ENCODE measurements at places on chromosomes 5 and 9.

DNA sequence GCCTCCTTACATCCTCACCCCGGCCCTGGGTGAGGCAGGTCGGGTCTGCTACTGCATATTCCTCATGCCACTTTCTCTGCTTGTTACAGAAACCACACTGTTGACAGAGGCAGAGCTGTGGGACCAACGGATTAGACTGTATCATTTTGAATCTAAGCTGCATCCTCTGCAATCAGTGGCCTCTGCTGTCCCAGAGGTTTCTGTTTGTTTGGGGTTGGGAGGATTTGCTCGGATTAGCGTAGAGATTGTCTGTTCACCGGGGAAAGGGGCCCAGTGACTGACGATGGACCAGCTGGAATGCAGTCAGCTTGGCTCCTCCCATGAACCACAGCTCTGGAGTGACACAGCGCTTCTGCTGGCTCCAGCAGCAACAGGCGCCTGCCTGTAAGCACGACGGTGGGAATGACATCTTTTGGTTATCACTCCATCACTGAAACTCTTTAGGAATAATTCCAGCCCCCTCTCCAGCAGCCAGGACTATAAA, 37.3 kb upstream of the ADRA1B start:
- peak; percentile 68 for DNase-seq

DNA sequence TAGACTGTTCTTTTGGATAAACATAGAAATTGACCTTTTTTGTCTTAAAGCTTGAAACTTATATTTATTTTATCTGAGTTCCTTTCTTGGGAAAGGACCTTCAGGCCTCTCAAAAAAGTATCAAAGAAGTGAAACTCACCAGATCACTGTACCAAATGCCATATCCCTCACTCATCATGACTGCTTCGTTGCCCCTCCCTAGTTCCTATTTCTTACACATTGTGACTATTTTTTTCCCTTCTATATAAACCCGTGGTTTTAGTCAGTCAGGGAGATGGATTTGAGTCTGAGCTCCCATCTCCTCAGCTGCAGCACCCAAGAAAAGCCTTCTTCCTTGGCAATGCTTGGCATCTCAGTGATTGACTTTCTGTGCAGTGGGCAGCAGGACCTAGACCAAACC, 129.4 kb downstream of the LPAR1 start:
- DNase-seq, result no peak

GRCh38 chr9:109401169-109401989, 80.5 kb upstream of the EPB41L4B start:
- DNase-seq, result no peak

- DNase-seq, result peak; percentile 96
Observed at GRCh38 chr9:134419684-134420076, 93.4 kb downstream of the RXRA start.

DNA sequence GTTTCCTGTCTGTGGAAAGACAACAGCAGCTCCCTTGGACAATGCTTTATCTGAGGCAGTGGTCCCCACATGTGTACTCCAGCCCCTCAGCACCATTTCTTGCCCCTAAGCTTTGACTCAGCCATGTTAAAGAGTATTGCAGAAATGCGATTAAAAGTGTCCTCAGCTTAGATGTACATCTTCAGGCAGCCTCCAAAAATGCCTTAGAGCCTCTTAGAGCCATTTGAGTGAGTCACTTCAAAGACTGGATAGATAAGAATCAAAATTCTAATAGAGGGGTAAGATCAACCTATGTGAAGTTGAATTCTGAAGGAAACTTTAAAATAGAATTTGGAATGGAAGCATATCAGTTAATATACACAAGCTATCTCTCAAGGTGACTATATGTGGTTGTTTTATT, 296.3 kb downstream of the ADAMTS6 start:
- DNase-seq, result no peak

GRCh38 chr5:173563246-173563645, 53.2 kb downstream of the BOD1 start:
- no peak for DNase-seq

- no peak for DNase-seq
Observed at GRCh38 chr5:119476341-119476740, 24.0 kb downstream of the HSD17B4 start.

DNA sequence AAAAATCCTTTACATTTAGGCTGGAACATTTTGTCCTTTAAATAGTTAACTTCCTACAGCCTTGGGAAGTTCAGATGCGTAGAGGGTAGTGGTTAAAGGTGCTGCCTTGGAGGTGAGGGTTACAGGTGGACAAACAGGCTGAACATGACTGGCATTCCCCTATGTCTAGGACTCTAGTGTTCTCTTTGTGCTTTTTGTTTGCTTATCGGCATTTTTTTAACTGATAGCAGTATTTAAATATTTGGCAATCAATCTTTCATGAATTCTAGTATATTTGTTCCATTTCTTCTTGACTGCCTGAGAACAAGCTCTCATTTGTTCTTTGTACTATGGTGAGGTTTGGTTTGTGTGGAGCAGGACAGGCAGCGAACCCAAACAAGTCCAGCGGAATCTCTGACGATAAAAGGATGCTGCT, 307.6 kb downstream of the CTNND2 start:
- DNase-seq, result no peak

- DNase-seq, result no peak
Observed at GRCh38 chr5:94715768-94716167, 97.3 kb downstream of the SLF1 start.

DNA sequence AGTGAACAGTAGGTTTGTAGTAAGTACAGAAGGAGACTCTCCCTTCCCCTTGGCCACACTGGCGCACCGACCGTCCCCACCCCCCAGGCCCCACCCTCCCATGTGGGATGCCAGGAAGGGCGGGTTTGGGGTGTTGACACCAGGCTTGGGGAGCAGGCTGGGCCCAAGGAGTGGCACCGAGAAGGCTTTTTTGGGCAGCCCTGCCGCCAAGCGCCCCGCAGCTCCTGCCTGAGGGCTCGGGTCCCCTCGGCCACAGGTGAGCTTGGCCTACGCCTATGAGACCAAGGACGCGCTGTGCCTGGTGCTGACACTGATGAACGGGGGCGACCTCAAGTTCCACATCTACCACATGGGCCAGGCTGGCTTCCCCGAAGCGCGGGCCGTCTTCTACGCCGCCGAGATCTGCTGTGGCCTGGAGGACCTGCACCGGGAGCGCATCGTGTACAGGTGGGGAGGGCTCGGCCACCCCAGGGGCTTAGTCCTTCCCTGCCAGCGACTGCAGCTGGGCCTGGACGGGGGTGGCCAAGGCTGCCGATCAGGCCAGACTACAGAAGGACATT, 7.3 kb downstream of the GRK6 start:
- no peak for DNase-seq

DNA sequence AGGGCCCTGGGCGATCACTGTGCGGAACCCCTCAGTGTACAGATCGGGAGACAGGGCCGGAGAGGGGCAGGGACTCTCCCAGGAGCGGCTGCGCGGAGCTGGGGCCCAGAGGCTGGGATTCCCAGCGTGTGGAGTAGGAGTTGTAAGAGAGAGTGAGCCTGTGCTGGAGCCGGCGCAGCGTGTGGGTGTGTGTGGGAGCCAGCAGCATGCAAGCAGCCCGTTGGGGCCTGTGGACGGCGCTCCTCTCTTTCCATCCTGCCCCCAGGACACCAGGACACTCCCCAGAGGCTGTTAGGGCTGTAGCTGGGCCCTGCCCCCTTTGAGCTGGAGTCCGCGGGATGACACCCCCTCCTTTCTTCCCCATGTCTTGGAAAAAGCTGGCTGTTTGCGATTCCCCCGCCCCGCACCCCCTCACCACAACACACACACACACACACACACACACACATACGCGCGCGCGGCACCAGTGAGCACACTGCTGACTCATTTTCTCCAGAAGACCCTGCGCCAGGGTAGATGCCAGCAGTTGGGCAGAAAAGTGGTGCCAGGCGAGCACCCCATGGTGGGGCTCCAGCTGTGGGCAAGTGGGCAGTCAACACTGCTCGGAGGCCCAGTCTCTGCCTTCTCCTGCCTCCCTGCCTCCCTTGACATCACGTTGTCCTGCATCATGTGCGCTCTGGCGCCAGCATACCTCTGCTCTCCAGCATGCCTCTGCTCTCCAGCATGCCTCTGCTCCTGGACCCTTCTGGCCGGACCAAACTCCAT, 1.5 kb downstream of the COL27A1 start:
- no peak for DNase-seq

- no peak for DNase-seq
Observed at GRCh38 chr5:31186672-31187267, 6.7 kb upstream of the CDH6 start.

GRCh38 chr9:2233274-2233673, 218.1 kb downstream of the SMARCA2 start:
- no peak for DNase-seq

DNA sequence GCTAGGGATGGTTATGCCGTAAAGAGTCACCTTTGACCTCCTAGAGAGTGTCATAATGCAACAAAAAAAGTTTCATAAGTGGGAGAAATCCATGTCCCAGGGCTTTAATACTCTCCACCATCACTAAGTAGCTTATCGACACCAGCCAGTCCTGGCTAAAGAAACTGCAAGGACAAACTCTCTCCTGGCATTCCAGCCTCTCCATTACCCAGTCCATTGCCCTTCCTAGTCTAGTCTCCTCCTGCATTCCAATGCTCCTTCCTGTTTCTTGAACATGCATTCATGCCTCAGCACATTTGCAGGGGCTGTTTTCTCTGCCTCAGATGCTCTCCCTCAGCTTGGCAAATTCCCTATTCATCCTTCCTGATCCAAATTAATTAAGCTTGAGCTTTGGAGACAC, 364.1 kb downstream of the BRINP1 start:
- no peak for DNase-seq

DNA sequence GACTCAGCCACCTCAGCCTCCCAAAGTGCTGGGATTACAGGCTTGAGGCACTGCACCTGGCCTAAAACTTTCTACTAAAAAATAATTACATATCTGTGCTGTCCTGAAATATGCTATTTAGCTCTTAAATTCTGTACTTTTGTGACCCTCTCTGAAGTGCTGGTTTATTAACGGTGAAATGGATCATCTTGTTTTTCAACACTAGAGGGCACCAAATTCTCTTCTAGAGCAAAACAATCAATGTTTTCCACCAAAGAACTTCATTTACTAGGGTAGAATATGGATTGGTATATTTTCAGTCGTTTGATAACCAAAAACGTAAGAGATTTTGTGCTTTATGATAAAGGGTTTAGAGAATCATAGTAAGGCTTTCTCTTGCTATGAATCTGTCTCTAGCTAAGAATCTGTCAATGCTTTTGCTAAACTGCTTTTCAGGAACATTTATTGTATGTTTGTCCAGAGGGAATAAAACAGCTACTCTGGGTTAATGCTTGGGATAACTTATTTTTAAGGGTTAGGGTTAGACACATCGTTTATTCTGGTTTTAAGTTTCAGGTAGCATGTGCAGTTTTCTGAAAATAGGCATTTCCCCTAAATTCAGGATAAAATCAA, 63.6 kb downstream of the RNF180 start:
- peak; percentile 39 for DNase-seq

GRCh38 chr5:128009403-128009802, 74.2 kb upstream of the SLC12A2 start:
- DNase-seq, result no peak

- DNase-seq, result no peak
Observed at GRCh38 chr5:117149312-117149711, 574.7 kb upstream of the SEMA6A start.

GRCh38 chr9:1878811-1879210, 136.3 kb upstream of the SMARCA2 start:
- no peak for DNase-seq

DNA sequence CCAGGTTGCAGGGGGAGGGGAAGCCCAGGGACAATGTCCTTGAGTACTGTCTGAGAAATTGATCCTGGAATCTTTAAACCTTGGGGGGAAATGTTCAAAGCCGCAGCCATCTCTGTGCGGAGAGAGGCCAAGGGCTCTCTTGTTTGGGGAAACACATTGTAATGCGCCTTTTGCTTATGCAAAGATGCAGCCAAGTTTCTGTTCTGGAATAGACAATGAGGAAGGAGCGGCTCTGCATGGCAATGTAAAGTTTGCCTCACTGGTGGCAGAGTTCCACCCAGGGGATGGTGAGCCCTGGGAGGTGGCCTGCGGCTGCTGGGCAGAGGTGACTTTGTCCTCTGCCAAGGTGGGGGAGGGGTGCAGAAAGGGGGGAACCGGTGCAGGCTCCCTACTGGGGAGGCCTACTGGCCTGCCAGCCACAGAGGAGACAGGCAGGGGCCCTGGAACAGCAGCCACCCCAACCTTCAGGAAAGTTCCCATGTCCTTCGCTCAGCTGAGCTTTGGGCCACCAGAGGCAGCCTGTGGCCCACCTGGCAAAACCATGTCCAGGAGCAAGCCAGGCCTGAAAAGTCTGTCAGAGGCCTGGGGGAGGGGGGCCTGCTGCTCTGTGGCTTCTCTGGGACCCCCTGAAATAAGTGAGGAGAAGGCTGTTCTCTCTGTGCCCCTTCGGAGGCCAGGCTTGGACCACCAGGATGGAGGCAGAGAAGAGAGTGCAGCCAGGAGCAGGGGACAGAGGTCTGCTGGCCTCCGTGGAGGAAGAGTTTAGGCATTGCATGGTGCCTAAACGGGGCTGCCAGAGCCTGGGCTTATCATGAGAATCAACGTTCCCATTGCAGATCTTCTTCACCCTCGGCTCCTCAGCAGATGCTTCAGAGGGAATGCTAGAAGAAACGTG, 127.8 kb downstream of the ZNF354C start:
- no peak for DNase-seq

DNA sequence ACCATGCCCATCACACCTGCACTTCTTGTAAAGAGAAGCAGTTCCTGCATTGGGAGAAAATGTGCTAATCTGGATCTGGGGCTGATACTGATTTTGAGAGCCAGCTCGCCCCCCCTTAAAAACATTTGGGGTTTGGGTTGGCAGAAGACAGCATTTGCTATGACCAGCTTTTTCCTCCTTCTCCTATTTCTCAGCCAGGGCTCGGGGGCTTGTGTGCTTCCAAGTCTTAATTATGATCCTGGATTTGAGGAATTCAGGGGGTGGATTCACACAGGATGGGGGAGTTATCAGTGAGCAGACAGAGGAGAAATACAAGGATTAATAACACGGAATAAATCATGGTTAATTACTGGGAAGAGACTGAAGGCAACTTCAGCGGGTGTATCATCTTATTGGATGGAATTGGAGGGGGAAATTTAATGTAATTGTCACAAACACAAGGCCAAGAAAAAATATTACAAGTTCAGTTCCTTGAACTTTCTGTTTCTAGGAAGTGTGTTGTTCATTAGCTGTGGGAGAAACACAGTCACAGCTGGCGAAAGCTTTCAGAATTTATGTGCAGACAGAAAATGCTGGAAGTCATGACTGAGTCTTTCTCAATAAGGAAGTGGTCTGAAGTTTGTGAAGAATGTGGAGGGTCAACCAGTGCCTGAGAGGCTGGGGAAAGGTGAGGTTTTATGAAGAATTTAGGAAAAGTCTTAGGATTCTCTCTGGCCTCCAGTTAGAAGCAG, 15.3 kb downstream of the C9orf152 start:
- DNase-seq, result no peak

- DNase-seq, result no peak
Observed at GRCh38 chr9:134177624-134178393, 13.4 kb upstream of the RNU6ATAC start.

DNA sequence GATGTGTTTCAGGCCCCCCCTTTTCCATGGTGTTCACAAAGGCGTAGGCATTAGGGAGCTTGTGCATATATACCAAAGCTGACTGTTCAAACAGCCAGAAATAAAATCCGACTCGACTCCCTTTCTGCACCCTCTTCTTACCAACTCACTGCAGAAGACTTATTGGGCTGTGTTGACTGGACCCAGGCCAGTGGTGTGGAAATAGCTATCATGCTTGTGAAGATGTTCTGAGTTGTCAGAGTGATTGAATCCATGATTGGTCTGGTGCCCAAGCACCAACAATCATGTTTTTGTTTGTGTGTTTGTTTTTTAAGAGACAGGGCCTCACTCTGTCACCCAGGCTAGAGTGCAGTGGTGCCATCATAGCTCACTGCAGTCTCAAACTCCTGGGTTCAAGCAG, 21.6 kb downstream of the TJP2 start:
- DNase-seq, result no peak

Data from D721Med (cell line).